CD4-positive, CD25-positive, alpha-beta regulatory T cell (primary cell): ENCODE measurements at places on chromosomes 13 and 19. TPM values are rescaled to one million over a fixed set of nuclear protein-coding genes. Genes with fewer than 3 reads are reported as not detected.

DNA sequence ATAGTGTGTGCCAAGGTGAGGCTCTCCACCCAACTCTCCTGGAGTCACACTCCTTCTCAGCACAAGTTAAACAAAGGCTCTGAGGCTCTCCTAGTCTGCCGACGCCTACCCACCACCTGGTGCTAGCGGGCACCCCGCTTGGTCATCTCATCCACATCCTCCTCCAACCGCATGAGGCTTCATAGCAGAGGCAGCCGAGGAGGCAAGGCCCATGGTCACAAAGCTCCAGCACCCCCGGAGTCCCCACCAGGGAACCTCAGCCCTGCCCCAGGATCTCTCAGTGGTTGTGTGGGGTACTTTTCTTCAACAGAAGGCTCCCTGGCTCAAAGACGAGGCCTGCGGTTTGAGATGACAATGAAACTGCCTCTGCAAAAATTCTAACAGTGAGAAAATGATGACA lies 43.0 kb downstream of the STK24 start:
- no peak for DNase-seq

Gene EXOC3L2
- not detected for total RNA-seq

- DNase-seq: no peak
These were observed 97.3 kb downstream of the AKAP11 start for GRCh38 chr13:42369071-42369797.

- no peak for DNase-seq
These were observed at the start of gene SELENOV for GRCh38 chr19:39514840-39515550. TSS of gene SELENOV (plus strand) at chr19:39515139. CDS start at chr19:39515213, 74 bp downstream.

DNA sequence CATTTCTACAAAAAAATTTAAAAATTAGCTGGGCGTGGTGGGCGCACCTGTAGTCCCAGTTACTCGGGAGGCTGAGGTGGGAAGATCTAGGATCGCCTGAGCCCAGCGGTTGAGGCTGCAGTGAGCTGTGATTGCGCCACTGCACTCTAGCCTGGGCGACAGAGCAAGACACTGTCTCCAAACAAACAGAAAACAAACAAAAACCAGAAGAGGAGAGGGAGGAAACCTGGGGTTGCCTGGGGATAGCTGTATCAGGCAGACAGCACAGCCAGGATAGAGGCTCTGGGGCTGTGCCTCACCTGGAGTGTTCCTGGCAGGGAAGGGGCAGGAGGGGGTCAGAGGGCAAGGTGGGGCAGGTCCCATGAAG lies 2.6 kb upstream of the POLR2E start:
- DNase-seq: no peak

DNA sequence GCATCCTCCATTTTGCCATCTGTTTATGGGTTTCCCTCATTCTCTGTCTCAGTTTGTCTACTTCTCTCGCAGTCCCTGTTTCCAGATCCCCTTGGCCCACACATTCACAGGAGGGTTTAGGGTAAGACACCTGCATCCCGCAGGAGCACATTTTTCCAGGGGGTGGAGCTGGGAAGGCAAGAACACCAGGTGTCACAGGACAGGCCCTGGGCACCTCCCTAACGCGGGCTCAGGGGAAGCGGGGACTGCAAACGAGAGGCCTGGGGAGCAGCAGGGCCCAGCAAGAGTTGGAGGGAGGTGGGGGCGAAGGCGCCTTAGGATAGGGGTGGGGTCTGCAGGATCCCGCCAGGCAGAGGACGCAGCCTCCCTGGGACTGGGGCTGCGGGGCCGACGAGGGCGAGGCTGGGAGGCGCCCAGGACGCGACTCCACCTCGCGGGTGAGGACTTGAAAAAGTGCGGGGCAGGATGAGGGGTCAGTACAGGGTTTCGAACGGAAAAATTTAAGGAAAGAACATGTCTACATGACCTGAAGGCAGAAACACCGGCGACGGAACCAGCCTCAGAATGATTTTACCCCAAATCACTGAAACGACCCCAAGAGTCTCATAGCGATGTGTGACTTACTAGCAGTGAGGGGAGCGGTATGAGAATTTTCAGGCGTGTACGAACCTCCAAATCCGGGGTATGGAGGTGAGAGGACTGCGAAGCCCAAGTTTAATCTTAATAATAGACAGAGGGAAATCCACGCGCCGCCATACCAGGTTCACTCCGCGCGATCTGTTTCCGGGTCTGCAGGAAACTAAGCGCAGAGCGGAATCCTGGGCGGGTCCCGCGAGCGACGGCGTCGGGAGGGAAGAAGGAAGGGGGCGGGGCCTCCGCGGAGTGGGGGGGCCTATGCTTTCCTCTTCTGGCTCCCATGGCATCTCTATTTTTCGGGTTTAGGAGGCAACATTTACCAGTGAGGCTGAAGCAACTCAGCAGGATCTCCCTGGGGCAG lies 7.1 kb upstream of the ERVV-2 start:
- no peak for DNase-seq

GRCh38 chr19:1119475-1120217 lies 15.9 kb downstream of the GPX4 start:
- DNase-seq: no peak

Gene ZNF580
- total RNA-seq: 30.8 TPM
